ENCODE measurements at places on chromosomes 5 and 9.

GRCh38 chr5:10747678-10748622 is 13.1 kb downstream of the DAP start:
- no peak for DNase-seq

DNA sequence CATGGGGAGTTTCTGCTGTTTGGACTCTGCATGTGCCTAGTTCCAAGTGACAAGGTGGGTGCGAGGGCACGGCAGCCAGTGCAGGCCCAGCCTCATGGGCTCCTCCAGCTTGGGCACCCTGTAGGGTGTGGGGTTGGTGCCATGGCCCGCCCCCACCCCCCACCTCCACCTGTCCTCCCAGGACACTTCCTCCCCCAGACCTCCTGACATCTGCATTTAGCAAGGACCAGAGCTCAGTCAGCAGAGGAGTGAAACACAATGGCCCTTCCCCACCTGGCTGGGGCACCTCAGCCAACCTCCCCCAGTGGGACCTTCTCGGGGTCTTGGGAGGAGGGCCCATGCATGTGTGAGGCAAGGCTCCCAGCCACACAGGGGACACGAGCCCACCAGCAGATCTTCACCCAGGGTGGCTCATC is 1.9 kb upstream of the NKD2 start:
- no peak for DNase-seq

- DNase-seq = no peak
Measured at GRCh38 chr5:180795771-180796313, 6.8 kb downstream of the MGAT1 start.

DNA sequence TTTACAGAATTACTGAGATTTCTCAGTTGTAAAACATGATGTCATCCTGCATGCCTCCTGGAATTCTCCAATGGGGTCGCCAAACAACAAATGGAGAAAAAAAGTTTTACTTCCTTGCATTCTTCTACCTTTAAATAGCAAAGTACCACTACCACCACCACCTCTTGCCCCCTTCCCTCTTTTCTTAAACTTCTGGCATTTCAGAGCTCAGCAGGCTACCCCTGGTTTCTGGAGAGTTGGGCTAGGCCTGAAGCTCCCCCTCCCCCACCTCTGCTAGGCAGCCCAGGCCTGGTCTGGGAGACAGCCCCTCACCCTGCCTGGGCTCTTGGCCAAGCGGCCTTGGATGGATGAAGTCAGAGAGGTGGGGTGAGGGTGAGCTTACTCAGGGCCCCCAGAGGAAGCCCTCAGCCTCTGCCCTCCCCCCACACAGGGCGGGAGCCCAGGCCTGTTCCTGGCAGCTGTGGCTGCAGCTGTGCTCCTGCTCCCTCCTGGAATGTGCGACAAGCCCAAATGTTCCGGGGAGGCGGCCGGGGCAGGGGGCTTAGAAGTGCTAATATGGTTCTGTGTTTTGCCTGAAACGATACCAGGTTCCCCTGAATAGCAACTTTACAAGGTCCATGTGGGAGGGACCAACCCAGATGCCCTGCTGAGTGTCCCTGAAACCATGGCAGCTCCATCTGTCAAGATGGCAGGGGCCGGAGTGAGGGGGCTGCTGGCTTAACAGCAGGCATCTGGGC is 6.0 kb upstream of the CCIN start:
- peak; percentile 47 for DNase-seq

DNA sequence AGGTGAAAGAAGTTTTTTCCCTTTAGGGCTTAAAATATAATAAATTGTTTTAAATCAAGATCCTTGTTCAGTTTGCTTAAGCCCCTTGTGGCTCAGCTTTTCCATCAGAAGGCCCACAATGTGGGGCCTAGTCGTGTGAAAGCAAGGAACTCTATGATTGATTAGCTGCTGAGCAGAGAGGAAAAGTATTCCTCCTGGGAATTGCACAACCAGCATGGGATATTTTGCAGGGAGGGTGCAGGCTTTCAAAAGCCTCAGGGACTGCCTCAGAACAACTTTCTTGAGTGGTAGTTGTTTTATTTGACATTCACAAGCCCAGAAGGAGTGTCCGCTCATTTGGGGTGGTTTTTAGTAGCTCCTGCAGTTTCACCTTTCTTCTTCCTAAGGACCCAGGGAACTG is 19.8 kb downstream of the TTC23L start:
- DNase-seq = no peak

DNA sequence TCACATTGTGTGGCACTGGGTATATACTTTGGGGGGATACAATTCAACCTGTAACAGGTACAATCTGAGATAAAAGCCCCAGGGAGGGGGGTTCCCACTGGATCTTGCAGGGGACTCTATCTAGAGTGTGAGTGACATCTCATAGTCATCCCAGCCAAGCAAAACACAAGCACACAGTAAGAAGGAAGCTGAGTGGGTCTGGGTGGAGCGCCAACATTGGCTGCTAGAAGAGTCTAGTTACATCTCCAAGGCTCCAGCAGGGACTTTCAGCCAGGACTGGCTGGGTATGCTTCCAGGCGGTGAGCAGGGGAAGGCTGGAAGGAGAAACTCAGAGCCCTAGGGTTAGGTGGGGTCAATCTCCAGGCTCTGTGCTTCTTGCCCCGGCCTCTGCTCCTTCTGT is 53.0 kb downstream of the IL31RA start:
- DNase-seq = no peak

- no peak for DNase-seq
Measured at GRCh38 chr5:17223367-17224185, 6.1 kb downstream of the BASP1 start.
